BE2C (cell line): ENCODE measurements at places on chromosomes 6 and 20.

DNA sequence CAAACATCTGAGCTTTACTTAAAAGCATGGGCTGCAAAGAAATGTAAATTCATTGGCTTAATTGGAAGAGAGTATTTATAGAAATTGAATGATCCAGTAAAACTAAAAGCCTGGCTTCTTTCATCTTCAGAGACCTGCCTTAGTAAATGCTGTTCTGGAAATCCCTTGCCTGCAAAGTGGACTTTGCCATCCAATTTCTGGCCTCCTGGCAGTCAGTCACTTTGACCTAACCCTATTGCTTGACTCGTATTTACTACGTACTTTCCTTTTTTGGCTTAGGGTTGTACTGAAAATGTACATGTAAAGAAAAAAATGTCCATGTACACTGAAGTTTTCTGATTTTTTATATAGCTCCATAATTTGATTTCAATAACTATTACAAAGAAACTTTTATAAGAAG is 47.1 kb downstream of the E2F3 start:
- no peak for DNase-seq

DNA sequence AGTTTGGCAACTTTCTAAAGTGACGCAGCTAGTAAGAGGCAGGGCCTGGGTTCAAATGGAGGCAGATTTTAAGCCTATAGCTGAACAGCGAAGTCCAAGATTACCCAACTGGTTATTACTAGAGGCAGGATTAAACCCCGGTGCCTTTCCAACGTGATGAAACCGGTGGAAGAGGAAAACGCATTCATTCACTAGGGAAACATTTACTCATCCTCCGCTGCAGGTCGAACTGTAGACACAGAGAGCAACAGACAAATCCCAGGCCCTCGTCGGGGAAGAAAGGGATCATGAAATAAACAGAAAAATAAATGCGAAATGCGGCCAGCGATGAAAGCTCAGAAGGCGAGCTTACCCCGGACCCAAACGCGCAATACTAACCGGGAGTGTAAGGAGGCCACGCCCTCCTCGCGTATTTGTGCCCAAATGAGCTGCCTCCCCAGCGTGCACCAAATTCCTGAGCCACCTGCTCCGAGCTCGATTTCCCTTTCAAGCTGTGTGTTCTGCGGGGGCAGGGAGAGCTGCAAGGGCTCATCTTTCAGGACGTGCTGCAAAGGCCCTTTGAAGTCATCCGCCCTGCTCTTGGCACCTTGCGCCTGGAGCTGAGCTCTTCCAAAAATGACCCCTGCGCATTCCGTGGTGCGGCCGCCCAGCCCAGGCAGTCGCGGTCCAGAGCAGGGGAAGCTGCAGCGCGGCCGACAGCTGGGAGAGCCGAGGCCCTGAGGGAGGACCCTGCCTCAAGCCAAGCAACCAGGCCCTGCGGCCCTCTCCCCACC is 46.9 kb downstream of the PDYN start:
- DNase-seq: no peak

DNA sequence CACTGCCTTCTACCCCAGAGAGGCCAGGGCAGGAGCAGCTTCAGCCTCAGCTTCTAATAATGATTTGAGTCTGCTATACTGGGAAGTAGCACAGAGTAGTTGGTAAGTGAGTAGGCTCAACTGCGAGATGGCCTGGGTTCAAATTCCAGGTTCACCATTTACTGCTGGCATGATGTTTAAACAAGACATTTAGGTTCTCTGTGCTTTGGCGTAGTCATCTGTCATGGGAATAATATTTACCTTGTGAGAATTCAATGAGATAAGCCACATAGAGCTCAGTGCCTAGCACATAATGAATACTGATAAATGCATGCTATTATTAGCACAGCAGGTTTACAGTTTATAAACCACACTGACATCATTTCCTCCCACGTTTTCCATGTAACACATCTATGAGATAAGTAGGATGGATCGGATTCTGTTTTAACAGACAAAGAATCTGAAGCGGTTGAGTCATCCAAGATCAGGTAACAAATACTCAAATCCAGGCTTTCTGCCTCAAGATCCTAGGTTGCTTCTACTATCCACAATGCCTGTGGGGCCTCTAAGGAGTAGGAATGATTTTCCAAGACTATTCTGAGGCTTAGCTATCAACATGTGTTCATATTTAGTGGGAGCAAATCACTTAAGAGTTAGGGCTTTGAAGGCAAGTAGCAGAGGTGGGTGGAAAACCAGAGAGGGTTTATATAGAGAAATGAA is 72.9 kb upstream of the DTNBP1 start:
- DNase-seq: no peak

GRCh38 chr6:6577735-6578134 is 10.8 kb upstream of the LY86 start:
- DNase-seq: no peak

- no peak for DNase-seq
Observed at GRCh38 chr6:89302195-89302770, 12.8 kb downstream of the GABRR2 start.

- no peak for DNase-seq
Observed at GRCh38 chr20:24736131-24736843, 212.8 kb upstream of the CST7 start.

GRCh38 chr6:158539413-158539812 is 20.5 kb upstream of the TMEM181 start:
- DNase-seq: no peak

GRCh38 chr6:112432853-112433252 is 85.7 kb downstream of the RFPL4B start:
- DNase-seq: no peak

GRCh38 chr6:1624851-1625781 is 15.4 kb downstream of the FOXC1 start:
- peak; percentile 51 for DNase-seq

DNA sequence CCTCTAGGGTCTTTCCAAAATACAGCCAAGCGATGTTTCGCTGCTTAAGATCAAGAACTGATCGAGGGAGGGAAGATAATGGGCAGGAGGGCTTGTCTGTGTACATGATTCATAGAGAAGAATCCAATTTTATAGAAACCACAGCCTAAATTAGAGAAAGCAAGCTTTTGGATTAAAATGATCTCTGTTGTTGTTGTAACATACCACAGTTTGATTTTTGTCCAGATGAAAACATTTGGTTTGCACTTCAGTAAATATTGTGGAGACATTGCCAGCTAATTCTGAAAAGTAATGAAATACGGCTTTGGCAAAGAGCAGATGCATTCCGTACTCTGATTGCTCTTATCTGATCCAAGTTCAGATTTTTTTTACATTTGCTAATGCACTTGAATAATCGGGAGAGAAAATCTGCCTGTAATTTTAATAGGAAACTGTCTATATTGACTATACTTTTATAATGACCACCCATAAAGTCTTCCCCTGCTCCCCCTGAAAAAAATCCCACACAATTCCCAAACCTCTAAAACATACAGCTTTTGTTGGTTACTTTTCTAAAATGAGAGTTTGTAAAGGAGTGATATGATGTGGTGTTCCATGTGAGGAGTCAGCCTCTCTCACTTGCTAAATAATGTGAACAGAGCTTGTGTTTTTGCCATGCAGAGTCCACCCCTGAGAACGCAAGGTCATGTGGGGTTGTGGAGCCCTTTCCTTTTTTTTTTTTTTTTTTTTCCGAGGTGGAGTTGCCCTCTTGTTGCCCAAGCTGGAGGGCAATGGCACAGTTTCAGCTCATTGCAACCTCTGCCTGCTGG is 199.9 kb downstream of the DTNBP1 start:
- no peak for DNase-seq

DNA sequence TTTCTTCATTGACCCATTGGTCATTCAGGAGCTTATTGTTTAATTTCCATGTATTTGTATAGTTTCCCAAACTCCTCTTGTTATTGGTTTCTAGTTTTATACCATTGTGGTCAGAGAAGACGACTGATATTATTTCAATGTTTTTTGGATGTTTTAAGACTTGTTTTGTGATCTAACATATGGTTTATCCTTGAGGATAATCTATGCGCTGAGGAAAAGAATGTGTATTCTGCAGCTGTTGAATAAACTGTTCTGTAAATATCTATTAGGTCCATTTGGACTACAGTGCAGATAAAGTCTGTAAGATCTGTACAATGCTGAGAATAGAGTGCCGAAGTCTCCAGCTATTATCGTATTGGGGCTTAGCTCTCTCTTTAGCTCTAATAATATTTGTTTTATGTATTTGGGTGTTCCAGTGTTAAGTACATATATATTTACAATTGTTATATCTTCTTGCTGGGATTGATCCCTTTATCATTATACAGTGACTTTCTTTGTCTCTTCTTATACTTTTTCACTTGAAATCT is 223.3 kb upstream of the ZNF217 start:
- DNase-seq: no peak

DNA sequence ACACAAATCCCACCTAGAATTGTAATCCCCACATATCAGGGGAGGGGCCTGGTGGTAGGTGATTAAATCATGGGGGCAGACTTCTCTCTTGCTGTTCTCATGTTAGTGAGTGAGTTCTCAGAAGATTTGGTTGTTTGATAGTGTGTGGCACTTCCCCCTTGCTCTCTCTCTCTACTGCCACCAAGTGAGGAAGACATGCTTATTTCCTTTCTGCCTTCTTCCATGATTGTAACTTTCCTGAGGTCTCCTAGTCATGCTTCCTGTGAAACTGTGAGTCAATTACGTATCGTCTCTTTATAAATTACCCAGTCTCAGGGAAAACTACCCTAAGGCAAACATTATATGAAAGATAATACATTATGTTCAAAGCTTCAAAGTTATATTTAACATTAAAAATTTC is 1297.5 kb upstream of the CITED2 start:
- no peak for DNase-seq

GRCh38 chr20:58167759-58168158 is 60.7 kb downstream of the ANKRD60 start:
- DNase-seq: no peak

DNA sequence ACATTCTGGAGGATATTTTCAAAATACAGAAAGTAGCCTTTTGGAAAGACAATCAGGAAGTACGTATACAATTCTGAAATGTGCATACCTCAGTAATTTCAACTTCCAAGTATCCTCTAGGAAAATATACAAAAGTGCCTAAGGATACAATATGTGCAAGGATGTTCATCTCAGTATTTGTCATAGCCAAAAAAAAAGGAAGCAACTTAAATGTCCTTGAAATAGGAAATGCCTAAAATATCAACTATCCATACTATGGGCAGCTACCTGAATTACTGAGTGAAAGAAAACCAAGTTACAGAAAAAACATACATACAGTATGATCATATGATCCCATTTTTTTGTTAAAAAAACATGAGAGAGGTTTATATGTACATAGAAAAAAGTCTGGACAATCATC is 1.5 kb downstream of the PPIL1 start:
- DNase-seq: no peak
